ENCODE measurements at places on chromosomes 5 and 9.

DNA sequence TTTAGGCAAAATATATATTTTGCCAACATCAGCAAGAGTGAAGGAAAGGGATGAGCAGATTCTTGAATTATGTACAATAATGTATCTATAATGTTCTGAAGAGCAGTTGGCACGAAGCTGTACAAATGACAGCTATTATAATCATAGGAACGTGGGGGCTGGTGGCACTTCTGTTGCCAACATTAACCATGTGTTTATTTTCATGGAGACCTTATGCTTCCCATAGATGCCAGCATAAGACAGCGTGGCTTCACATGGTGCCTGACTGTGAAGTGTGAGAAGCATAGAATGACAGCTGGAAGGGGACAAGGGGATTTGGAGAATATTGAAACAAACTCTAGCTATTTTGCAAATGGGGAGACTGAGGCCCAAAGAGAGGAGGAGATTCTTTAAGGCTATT is 52.6 kb upstream of the ATP10B start:
- no peak for DNase-seq

DNA sequence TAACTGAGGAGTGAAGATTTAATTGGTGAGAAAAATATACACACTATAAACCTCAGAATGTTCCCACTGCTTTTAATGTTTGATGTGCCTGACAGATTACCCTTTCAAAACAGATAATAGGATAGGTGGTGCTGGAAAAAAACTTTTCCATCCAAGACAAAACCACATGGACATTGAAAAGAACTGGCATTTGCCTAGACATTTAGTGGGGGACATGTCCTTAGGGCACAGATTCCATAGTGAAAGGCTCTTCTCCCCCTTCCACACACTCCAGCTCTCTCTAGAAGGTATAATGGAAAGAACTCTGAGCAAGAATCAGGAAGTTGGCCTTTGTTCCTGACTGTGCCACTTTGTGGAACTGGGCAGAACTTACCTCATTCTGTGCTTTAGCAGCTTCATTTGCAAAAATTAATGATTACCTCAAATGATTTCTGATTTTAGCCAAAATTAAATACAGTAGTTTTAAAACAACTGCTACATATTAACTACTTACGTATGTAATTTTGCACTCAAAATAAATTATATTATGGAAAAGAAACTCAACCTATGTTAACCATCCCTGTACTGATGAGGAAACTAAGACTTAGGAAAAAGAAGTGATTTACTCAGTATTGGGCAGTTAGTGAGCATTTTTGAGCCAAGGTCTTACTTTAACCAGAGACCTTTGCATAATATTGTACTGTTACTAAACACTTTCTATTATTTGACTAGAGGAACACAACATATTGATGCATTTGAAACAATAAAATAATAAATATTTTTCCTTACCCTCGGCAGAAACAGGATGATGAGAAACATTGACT is 43.3 kb downstream of the TMC1 start:
- DNase-seq: no peak

DNA sequence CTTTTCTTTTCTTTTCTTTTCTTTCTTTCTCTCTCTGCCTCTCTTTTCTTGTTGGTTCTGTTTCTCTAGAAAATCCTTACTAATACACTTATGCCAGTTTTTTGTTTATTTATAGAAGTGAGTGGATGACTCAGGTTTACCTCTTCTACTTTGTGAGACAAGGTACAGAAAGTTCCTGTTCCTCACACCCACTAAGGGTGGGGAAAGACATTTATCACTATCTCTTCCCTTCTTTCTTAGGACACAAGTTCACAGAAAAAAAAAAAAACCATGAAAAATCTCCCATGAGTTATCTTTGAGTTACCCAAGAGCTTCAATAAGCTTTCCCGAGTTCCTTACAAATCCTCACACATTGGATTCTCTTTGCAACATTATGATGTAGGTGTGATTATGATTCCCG is 60.9 kb upstream of the CD180 start:
- DNase-seq: no peak

DNA sequence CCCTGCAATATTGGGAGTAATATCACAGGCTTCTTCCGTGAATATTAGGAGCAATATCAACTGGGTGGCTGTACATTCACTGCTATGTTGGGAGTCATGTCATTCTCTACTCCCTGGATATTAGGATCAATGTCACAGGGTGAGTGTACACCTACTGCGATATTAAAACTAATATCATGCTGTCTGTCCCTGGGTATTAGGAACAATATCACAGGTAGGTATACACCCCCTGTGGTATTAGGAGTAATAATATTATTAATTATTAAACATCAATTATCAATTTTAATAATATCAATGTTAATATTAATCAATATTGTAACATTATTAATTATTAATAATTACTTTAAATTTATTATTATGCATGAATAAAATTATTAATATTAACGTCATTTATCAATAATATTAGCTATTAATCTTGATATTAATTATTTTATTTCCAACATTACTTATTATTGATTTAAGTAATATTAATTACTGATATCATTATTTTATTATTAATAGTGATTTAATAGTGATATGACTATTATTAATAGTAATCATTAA is 121.9 kb downstream of the TMEM38B start:
- no peak for DNase-seq

DNA sequence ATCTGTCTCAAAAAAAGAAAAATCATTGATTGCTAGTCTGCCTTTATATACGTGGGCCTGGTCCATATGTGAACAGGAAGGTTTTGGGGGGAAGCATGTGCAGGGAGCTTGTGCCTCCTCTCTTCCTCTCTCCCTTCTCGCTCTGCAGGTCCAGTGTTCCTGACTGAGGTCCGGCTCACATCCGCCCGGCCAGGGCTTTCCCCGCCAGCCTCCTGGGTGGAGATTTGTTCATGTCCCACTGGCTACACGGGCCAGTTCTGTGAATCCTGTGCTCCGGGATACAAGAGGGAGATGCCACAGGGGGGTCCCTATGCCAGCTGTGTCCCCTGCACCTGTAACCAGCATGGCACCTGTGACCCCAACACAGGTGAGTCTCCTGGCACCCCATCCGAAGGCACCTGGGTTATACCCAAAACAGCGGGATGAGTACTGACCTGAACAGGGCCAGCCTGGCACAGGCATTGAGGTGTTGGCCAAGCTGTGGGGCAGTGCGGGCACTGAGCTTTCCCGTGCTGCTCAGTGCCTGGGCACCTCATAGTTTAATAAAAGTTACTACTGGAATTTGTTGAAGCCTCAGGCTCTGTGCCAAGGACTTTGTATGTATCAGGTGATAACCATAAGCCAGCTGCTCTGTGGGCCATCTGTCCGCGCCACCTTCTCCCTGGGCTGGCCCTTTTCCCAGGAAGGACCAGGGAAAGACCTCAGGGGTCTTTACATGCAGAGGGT is 39.4 kb upstream of the AIF1L start:
- DNase-seq: no peak

Measured in Right ventricle myocardium superior (tissue), 1 donor.